CD4-positive, alpha-beta T cell treated with Interleukin-6 at 100 ng/mL for 8 hours (primary cell): ENCODE measurements at places on chromosomes 1 and 21.

DNA sequence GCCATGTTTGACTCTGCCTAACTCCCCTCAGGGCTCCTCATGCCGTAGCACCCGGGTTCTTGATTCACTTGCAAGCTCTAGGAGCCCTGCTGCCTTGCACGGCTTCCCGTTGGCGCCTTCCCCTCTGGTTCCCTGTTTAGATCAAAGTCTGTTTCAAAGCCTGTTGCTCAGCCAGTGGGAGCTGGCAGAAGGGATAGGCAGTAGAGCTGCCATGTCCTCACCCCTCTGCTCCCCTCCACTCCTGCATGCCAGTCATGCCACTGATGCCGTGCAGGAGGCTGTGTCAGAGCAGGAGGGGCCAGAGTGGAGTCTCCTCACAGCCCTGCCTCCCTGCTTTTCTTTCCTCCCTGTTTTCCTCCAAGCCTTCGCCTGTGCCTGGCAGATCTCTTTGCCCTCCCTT lies 26.5 kb downstream of the HMGCS2 start:
- DNase-seq, result no peak

- DNase-seq, result no peak
These were observed 139.8 kb downstream of the KAZN start for GRCh38 chr1:14738235-14738634.

DNA sequence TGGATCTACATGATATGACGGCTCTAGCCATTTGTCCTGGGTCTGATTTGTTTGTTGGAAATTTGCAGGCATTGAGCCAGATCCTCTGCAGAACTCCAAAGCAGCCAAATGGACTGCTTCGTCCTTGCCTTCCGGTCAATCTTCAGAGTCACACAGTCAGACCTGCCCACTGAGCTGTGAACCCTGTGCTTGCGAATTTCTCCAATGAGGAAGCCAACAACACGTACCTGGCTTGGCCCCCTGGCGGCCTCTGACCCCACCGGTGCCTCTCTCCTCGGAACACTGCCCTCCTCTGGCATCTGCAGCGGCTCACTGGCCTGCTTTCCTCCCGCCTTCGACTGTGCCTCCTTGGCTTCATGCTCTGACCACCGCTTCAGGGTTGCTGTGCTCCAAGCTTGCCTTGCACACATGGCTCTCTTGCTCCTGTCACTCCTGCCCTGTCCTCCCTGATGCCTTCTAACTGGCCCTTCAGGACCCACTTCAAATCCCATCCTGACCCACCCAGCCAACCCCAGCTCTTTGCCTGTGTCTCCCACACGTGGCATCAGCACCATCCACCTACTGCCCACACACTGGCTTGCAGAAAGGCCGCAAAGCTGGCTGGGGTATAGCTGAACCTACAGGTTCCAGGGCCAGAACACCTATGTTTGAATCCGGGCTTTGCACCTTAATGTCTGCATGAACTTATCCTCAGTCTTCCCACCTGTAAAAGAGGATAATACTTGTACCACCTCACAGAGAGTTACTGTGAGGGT lies 128.2 kb downstream of the KCNN3 start:
- no peak for DNase-seq

- no peak for DNase-seq
These were observed 403.6 kb upstream of the NFIA start for GRCh38 chr1:60678802-60679201.
